ENCODE measurements at places on chromosomes 1 and 21.

GRCh38 chr1:63732666-63733065 lies 41.2 kb upstream of the ROR1 start:
- H3K27me3 ChIP-seq, result peaks cover 10% of the 10 kb centered on the region
- no peak overlapping the region for H3K27ac ChIP-seq
- H3K4me1 ChIP-seq, result no peaks in the 10 kb centered on the region
- no peak for DNase-seq

DNA sequence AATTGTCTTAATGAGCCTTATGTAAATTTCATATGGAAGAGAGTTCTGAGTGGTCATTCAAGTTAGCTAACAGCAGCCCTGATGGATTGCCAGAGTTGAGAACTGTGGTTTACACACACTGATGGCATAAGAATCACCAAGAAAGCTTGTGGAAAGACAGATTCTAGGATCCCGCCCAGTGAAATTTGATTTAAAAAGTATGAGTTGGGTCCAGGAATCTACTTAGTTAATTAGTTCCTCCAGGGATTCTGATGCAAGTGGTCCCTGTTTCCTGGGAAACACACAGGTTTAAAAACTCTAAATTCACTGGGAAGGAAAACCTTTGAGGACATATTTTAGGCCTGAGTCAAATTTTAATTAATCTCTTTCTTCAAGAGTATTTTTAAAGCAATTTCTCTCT lies 144.3 kb downstream of the NTPCR start:
- H3K4me1 ChIP-seq, result no peaks in the 10 kb centered on the region
- H3K36me3 ChIP-seq, result peaks cover 18% of the 10 kb centered on the region
- H3K4me3 ChIP-seq, result no peak overlapping the region
- no peak overlapping the region for H3K27ac ChIP-seq
- no peaks in the 10 kb centered on the region for H3K27me3 ChIP-seq

DNA sequence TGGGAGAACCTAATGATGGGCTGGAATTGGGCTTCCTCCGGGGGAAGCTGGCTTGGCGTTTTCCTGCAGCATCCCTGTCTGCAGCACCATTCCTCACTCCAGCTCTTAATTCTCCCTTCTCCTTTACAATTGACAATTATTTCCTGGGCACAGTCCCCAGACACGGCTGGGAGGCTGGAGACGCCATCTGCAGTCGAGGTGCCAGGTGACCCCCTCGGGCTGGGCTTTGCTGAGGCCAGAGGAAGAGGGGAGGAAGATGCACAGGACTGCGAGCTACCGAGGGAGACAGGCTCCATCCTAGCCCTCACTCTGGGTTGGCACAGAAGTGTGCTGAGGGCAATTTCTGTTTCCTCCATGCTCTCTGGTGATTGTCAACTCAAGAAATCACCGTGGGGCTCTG lies 453.8 kb downstream of the PTPRU start:
- H3K4me3 ChIP-seq, result no peak overlapping the region
- H3K27ac ChIP-seq, result no peak overlapping the region
- H3K27me3 ChIP-seq, result peaks cover 8% of the 10 kb centered on the region
- H3K36me3 ChIP-seq, result no peaks in the 10 kb centered on the region
- peaks cover 8% of the 10 kb centered on the region for H3K4me1 ChIP-seq

- peaks cover 22% of the 10 kb centered on the region for H3K27me3 ChIP-seq
- no peak within 1 kb of the TSS for H3K27ac ChIP-seq
- no peak for DNase-seq
- H3K36me3 ChIP-seq, result no peaks in the 10 kb centered on the region
- peaks cover 18% of the 10 kb centered on the region for H3K4me1 ChIP-seq
These were observed at the start of gene EVA1B for GRCh38 chr1:36323636-36324352. Gene EVA1B, minus strand, starts transcription at chr1:36323645. Its CDS starts 608 bp downstream, at chr1:36323037.

DNA sequence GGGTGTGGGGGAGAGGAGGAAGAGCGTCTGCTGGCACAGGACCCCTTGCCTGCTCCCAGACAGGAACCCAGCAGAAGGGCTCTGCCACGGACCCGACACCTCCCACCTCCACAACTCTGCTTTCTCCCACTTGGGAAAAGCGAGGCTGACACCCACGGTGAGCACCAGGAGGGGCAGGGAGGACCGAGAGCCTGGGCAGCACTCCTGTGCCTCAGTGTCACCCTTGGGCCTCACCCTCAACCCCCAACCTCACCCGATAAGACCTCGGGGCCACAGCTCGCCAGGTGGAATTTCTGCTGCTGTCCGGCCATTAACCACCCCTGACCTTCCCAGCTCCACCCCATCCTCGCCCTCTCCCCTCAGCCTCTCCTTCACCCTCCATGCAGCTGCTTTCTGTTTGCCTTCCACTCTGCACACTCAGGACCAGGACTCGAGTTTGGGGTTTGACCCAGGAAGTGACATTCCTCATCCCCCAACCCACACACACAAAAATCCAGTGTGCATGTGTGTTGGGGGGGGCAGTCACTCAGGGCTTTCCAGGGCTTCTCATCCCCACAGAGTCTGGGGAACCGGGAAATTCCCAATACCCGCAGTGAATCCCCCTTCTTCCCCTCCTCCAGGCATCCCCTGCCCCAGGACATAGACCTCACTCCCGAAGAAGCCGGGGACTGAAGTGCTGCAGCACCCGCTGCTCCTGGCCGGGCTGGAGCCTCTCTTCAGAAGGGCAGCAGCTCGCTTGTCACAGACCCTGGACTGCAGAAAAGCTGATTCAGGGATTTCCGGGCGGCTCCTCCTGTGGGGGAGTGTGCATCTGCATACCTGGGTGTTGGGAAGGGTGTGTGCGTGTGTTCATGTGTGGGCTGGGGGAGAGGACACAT lies 65.8 kb downstream of the SYT2 start:
- H3K36me3 ChIP-seq, result peaks cover 2% of the 10 kb centered on the region
- no peak overlapping the region for H3K27ac ChIP-seq

DNA sequence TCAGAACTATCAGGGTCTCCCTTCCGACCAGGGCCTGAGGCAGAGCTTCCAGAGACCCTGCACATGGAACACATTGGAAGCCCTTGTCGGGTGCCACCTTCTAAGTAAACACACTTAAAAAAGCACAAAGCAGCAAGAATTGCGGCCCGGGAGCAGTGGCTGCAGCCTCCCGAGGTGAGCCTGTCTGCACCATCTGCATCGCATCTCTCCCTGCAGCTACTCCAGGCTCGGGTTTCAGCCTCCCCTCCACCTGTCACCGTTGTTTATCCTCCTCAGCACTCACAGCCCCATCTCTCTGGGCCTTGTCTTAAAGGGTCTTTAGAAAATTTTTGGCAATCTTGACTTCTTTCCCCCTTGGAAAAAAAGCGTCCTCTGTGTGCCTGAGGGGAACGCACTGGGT lies 95.1 kb upstream of the ARHGEF16 start:
- H3K27me3 ChIP-seq, result peaks cover 7% of the 10 kb centered on the region
- no peaks in the 10 kb centered on the region for H3K36me3 ChIP-seq
- no peaks in the 10 kb centered on the region for H3K4me1 ChIP-seq
- no peak overlapping the region for H3K4me3 ChIP-seq
- no peak for DNase-seq

GRCh38 chr1:231682779-231683178 lies 56.2 kb downstream of the DISC1 start:
- no peak for DNase-seq
- peaks cover 8% of the 10 kb centered on the region for H3K27me3 ChIP-seq
- H3K4me3 ChIP-seq, result no peak overlapping the region
- no peaks in the 10 kb centered on the region for H3K4me1 ChIP-seq

DNA sequence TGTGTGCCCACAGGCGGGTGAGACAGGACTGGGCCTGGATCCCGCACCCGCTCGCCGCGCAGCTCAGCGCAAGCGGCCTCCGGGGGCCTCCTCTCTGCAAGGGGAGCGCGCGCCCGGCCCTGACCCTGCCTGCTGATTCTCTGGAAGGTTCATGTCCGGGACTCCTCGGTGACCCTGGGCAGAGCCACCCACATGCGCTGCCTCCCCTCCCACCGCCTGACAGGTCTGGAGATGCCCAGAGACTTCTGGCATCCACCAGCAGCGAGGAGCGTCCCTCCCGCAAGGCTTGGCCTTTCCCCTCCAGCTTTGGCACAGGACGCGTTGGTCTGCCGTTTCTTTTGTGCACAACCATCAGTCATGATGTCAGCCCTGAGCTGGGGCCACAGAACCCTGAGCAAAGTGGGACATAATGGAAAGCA lies 42.0 kb upstream of the COL6A2 start:
- H3K36me3 ChIP-seq, result peaks cover 3% of the 10 kb centered on the region
- peaks cover 3% of the 10 kb centered on the region for H3K4me1 ChIP-seq
- peaks cover 10% of the 10 kb centered on the region for H3K27me3 ChIP-seq
- no peak overlapping the region for H3K4me3 ChIP-seq

GRCh38 chr1:115505148-115505571 lies 136.6 kb upstream of the VANGL1 start:
- DNase-seq, result no peak
- no peak overlapping the region for H3K27ac ChIP-seq
- peaks cover 11% of the 10 kb centered on the region for H3K27me3 ChIP-seq
- no peak overlapping the region for H3K4me3 ChIP-seq
- H3K36me3 ChIP-seq, result no peaks in the 10 kb centered on the region

DNA sequence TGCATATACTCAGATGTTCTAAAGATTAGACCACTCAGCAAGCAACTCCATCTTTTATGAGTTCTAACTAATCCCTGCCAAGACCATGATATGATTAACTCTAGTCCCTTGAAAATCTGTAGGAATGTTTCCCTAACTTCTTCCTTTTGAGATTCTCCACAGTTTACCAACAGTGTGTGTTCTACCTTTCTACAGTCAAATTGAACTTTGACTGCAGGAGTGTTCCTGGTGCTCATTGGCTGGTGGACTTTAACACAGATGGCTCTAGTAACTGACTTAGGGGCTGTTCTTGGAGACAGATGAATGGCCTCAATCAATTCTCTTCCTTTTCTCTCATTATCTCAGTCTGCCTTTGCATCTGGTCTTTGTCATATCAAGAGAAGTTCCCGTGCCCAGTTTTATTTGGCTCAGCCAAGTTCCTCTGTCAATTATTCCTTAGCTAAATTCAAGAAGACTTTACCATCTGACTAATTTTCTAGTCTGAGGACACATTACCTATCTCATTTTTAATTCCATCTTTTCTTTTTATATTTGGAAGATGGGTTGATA lies 643.9 kb upstream of the CAMK1G start:
- H3K4me1 ChIP-seq, result no peaks in the 10 kb centered on the region
- no peaks in the 10 kb centered on the region for H3K36me3 ChIP-seq
- no peak for DNase-seq
- no peak overlapping the region for H3K27ac ChIP-seq
- H3K4me3 ChIP-seq, result no peak overlapping the region
